ENCODE measurements at places on chromosomes 11 and 22. TPM values are rescaled to one million over a fixed set of nuclear protein-coding genes. Genes with fewer than 3 reads are reported as not detected.
A peak's percentile ranks its signal among the peaks of the same experiment; 100 is the strongest.

DNA sequence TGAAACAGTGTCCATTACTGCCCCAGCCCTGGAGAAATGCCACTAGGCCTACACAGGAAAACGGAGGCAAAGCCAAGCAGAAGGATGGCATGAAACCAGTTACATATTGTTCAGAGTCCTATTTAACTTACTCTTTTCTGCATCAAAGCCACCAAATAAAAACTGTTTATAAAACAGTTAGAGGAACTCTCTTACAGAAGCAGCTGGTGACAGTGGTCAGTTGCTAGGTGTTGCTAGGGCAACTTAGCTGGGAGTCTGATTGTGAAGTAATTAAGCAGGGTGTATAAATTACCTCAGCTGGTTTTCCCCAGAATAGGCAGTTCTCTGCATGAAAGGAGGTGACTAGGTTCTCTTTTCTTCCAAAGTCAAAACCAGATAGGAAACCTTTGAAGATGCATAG lies 115.6 kb upstream of the ZBED5 start:
- no peaks in the 10 kb centered on the region for H3K4me1 ChIP-seq
- no peak for DNase-seq
- H3K36me3 ChIP-seq, result no peaks in the 10 kb centered on the region
- H3K27me3 ChIP-seq, result peaks cover 2% of the 10 kb centered on the region
- H3K27ac ChIP-seq, result no peak overlapping the region

- no peak overlapping the region for H3K4me3 ChIP-seq
- H3K27me3 ChIP-seq, result peaks cover 8% of the 10 kb centered on the region
- H3K4me1 ChIP-seq, result no peaks in the 10 kb centered on the region
- H3K27ac ChIP-seq, result no peak overlapping the region
- no peaks in the 10 kb centered on the region for H3K36me3 ChIP-seq
These were observed 99.1 kb upstream of the GRAMD1B start for GRCh38 chr11:123330948-123331347.

DNA sequence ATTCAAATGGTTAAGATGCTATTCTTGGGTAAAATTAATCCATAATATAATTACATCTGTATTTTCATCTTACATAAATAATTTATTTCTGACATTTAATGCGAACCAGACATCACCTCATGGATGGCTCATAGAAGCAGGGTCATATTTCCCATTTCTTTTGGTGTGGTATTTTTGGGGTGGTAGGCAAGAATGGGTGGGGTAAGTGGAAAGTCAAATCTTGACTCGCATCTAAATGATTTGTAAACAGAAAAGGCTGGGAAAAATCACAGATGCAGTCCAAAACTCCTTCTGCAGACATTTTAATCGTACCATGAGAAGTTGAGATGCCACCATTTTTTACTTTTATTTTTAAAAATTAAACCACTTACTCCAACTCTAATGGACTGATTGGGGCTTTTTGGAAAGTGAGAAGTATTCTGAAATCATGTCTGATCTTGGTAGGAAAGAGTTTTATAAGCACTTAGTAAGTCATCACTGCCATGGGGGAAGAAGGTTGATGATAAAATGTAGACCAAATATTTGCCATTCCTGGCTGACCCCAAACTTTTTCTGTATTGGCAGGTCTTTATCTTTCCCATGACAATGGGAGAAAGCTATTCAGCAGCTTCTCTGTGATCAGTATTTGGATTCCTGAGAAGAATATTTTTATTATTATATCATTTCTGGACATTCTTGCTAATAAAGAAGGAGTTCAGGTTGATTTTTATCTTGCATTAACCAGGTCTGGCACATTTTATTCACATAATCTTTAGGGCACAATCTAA lies 47.2 kb upstream of the BLID start:
- H3K4me1 ChIP-seq, result no peaks in the 10 kb centered on the region
- H3K4me3 ChIP-seq, result no peak overlapping the region
- no peaks in the 10 kb centered on the region for H3K36me3 ChIP-seq
- no peak overlapping the region for H3K27ac ChIP-seq
- H3K27me3 ChIP-seq, result peaks cover 11% of the 10 kb centered on the region

DNA sequence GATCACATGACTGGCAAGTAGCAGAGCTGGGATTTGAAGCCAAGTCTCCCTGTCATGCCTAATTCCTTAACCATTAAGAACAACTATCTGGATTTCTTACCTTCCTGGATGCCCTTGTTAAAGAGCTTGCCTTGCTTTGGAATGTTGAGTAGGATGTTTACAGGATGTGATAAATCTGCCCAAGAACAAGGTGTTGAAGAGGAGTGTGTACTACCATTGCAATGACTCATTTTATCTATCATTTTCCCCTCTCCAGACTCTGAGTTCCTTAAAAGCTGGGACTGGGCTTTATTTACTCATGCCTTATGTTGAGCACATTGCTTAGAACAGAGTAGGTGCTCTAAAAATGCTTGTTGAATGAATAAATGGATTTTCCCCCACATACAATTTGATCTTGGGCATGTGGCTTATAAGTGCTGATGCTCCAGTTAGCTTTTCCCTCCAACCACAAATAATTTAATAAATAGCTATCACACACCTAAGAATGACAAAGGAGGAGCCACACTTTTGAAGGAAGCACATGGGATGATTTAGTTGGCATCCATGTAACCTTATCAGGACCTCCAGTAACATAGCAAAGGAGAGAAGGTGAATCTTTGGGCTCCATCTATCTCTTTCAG lies 268.6 kb upstream of the SESN3 start:
- no peaks in the 10 kb centered on the region for H3K36me3 ChIP-seq
- H3K27ac ChIP-seq, result no peak overlapping the region
- peaks cover 7% of the 10 kb centered on the region for H3K4me1 ChIP-seq

GRCh38 chr22:30969532-30970355 lies 679 bp downstream of the TUG1 start:
- H3K4me3 ChIP-seq, result peak overlapping the region; percentile 90
- H3K27ac ChIP-seq, result peak overlapping the region; percentile 83
- no peaks in the 10 kb centered on the region for H3K27me3 ChIP-seq
- H3K36me3 ChIP-seq, result peaks cover 86% of the 10 kb centered on the region
- H3K4me1 ChIP-seq, result peaks cover 48% of the 10 kb centered on the region
- DNase-seq, result peak; percentile 62

GRCh38 chr11:86091086-86091485 lies 22.2 kb upstream of the PICALM start:
- no peaks in the 10 kb centered on the region for H3K36me3 ChIP-seq
- H3K4me3 ChIP-seq, result no peak overlapping the region
- DNase-seq, result no peak
- H3K4me1 ChIP-seq, result no peaks in the 10 kb centered on the region
- no peak overlapping the region for H3K27ac ChIP-seq

DNA sequence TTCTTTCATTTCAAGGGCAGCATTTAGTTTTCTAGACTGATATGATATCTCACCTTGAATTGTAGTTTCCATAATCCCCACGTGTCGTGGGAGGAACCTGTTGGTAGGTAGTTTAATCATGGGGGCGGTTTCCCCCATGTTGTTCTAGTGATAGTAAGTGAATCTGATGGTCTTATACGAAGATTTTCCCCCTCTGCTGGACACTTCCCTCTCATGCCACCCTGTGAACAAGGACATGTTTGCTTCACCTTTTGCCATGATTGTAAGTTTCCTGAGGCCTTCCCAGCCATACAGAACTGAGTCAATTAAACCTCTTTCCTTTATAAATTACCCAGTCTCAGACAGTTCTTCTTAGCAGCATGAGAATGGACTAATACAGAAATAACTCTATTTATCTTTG lies 851.1 kb upstream of the FAT3 start:
- no peak overlapping the region for H3K27ac ChIP-seq
- H3K36me3 ChIP-seq, result no peaks in the 10 kb centered on the region
- H3K27me3 ChIP-seq, result no peaks in the 10 kb centered on the region
- no peak overlapping the region for H3K4me3 ChIP-seq
- no peak for DNase-seq

- no peak for DNase-seq
- no peaks in the 10 kb centered on the region for H3K4me1 ChIP-seq
- no peak overlapping the region for H3K27ac ChIP-seq
- no peak overlapping the region for H3K4me3 ChIP-seq
These were observed 21.6 kb downstream of the LRRC55 start for GRCh38 chr11:57203359-57203758.

GRCh38 chr11:71452199-71453036 lies 585 bp upstream of the NADSYN1 start:
- peak overlapping the region; percentile 87 for H3K27ac ChIP-seq
- peak overlapping the region; percentile 94 for H3K4me3 ChIP-seq
- peaks cover 44% of the 10 kb centered on the region for H3K36me3 ChIP-seq
- peak; percentile 77 for DNase-seq
- no peaks in the 10 kb centered on the region for H3K27me3 ChIP-seq
- peaks cover 43% of the 10 kb centered on the region for H3K4me1 ChIP-seq

GRCh38 chr11:67581469-67581868 lies 2.1 kb upstream of the GSTP1 start:
- peaks cover 24% of the 10 kb centered on the region for H3K36me3 ChIP-seq
- H3K4me1 ChIP-seq, result peaks cover 48% of the 10 kb centered on the region
- H3K27ac ChIP-seq, result no peak overlapping the region
- peaks cover 11% of the 10 kb centered on the region for H3K27me3 ChIP-seq
- no peak for DNase-seq
- no peak overlapping the region for H3K4me3 ChIP-seq

- no peak overlapping the region for H3K27ac ChIP-seq
- no peaks in the 10 kb centered on the region for H3K27me3 ChIP-seq
These were observed 22.2 kb downstream of the MYBPC3 start for GRCh38 chr11:47329987-47330931.

GRCh38 chr11:118295815-118296454 lies 8.6 kb upstream of the CD3E start:
- peak; percentile 62 for DNase-seq
- no peak overlapping the region for H3K4me3 ChIP-seq
- no peaks in the 10 kb centered on the region for H3K27me3 ChIP-seq
- H3K36me3 ChIP-seq, result no peaks in the 10 kb centered on the region

DNA sequence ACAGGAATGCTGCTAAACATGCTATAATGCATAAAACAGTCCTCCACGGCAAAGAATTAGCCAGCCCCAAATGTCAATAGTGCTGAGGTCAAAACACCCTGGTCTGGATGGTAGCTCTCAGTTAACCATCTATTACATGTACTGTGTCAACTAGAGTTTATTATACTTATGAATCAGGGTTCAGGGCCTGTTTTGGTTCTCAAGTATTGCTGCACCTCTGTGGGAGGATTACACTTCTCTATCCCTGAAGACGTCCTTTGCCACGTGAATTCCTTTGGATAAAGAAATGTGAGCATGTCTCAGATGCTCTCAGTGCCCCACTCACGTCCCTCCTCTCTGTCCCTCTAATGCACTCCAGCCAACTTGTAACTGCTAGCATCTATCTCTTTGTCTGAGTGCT lies 53.4 kb downstream of the SLC1A2 start:
- H3K4me3 ChIP-seq, result no peak overlapping the region
- DNase-seq, result no peak
- no peaks in the 10 kb centered on the region for H3K36me3 ChIP-seq
- no peak overlapping the region for H3K27ac ChIP-seq
- H3K27me3 ChIP-seq, result no peaks in the 10 kb centered on the region
- H3K4me1 ChIP-seq, result no peaks in the 10 kb centered on the region

DNA sequence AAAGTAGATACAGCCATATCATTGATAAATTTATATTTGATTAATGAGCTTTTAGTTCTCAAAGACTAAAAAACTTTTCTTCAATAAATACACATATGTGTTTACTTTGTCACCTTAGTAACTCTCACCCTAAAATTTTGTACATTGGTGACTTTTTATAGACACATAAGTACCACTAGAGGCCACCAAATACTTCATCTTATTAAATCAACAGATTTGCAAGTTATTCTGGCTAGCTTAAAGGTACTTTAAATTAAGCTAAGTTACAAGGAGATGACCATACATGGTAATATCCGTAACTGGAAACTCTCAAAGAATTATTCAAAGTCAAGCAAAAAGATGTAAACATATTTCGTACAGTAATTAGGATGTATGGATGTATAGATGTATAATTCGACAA lies 112.2 kb downstream of the SBF2 start:
- H3K36me3 ChIP-seq, result no peaks in the 10 kb centered on the region
- H3K27me3 ChIP-seq, result no peaks in the 10 kb centered on the region
- H3K4me1 ChIP-seq, result no peaks in the 10 kb centered on the region
- no peak for DNase-seq

Gene MLC1
- total RNA-seq, result not detected

Gene OR6A2
- total RNA-seq, result 0.14 TPM

Gene ELMOD1
- total RNA-seq, result not detected

Gene XRCC6
- total RNA-seq, result 427 TPM

Gene TRPC6
- not detected for total RNA-seq

Gene TXNRD2
- 24.1 TPM for total RNA-seq

Gene PRAME
- total RNA-seq, result not detected

Gene OVCH2
- total RNA-seq, result not detected

Gene A4GALT
- not detected for total RNA-seq

Gene CBLIF
- not detected for total RNA-seq

All from activated CD4-positive, alpha-beta T cell treated with anti-CD3 and anti-CD28 coated beads for 36 hours (primary cell).